MM.1S (cell line): ENCODE measurements at places on chromosomes 5 and 9.

GRCh38 chr9:85158512-85158911 lies 489.0 kb downstream of the NTRK2 start:
- H3K4me1 ChIP-seq, result peaks cover 7% of the 10 kb centered on the region
- H3K4me3 ChIP-seq, result no peak overlapping the region
- no peak overlapping the region for H3K27ac ChIP-seq
- H3K27me3 ChIP-seq, result no peaks in the 10 kb centered on the region

DNA sequence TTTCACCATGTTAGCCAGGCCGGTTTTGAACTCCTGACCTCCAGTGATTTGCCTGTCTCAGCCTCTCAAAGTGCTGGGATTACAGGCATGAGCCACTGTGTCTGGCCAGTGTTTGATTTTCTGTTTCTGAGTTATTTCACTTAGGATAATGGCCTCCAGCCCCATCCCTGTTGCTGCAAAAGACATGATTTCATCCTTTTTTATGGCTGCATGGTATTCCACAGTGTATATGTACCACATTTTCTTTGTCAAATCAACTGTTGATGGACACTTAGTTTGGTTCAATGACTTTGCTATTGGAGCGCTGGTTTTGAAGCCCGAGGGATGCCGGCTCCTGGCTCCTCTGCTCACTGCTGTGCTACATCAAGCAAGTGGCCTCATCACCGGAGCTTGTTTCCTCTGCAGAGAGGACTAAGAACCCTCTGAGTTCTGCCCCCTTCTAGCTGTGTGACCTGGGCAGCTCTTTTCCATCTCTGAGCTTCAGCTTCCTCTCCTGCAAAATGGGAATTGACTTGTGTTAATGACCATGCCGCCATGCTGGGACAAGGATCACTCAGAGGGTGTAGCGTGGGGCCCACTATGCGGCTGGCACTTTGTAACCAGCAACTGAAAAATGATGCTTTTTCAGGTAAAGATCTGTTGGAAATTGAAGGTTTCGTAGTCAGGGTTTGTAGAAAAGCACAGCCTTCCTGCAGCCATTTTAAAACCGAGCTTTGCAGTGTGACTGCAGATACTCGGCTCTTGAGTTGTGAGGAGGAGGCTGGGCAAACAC lies 4.6 kb upstream of the NEURL1B start:
- no peak for DNase-seq
- no peaks in the 10 kb centered on the region for H3K27me3 ChIP-seq
- no peak overlapping the region for H3K27ac ChIP-seq
- peaks cover 27% of the 10 kb centered on the region for H3K4me1 ChIP-seq
- H3K36me3 ChIP-seq, result no peaks in the 10 kb centered on the region

DNA sequence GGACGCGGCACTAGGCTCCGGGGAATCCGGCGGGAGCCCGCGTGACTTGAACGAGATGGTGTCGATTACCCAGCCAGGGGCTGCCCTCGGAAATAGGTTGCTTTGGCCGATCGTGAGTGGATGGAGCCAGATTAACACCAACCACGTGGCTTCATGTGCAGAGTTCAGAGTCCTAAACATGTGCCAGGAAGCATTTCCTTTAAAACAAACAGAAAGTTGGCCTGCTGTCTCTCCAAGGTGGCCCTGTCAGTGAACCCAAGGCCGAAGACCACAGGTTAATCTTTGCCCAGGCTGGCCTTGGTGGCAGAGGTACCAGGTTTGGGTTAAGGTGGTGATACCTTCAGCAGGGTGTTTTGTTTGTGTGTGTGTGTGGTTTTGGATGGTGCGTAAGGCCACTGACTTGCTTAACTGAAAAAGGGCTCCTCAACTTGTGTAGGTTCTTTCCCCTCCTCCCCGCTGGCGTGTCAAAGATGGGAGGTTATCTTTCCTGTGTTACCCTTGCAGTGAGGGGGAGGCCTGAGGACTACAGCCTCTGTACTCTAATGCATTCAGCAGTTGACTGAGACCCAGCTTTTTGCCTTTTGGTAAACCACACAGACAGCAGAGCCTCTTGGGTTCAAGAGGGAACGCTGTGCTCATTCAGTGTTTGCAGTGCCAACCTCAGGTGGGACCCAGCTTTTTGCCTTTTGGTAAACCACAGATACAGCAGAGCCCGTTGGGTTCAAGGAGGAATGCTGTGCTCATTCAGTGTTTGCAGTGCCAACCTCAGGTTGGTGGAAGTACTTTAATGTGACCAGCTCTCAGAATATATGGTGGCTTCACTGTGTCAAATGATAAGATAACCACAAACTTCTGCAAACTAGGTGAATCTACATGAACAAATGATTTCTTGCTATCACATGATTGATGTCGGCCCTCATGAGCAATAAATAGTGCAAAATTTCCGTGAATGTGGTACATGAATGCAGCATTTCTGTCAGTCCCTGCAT lies 1.4 kb downstream of the IQGAP2 start:
- peak overlapping the region; percentile 79 for H3K4me3 ChIP-seq
- H3K36me3 ChIP-seq, result no peaks in the 10 kb centered on the region
- H3K4me1 ChIP-seq, result peaks cover 35% of the 10 kb centered on the region
- DNase-seq, result peak; percentile 79
- H3K27me3 ChIP-seq, result no peaks in the 10 kb centered on the region

GRCh38 chr9:80233906-80234305 lies 662.1 kb downstream of the TLE4 start:
- no peak for DNase-seq
- H3K36me3 ChIP-seq, result no peaks in the 10 kb centered on the region
- H3K4me1 ChIP-seq, result no peaks in the 10 kb centered on the region
- H3K27me3 ChIP-seq, result no peaks in the 10 kb centered on the region
- no peak overlapping the region for H3K27ac ChIP-seq

GRCh38 chr9:90641884-90642487 lies 638 bp downstream of the DIRAS2 start:
- DNase-seq, result no peak
- no peaks in the 10 kb centered on the region for H3K36me3 ChIP-seq
- peak overlapping the region; percentile 50; the same call in 1 of the 2 replicates for H3K27ac ChIP-seq
- peak overlapping the region; percentile 80 for H3K4me3 ChIP-seq
- H3K27me3 ChIP-seq, result no peaks in the 10 kb centered on the region

DNA sequence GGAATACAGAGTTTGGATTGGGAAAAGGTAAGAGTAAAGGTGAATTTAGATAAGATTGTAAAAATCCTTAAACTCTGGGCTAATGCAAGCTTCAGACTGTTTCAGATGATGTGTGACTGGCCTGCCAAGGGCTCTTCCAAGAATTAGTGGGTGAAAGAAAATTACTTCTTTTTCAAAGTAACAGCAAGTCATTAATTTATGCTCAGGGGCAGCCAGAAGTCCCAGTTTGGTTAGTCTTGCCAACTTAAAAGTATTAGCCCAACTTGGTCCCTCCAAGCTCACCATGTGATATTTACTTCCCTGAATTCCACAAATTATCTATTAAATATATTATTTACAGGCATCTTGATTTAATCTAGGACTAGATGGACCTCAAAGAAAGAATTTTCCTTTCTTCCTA lies 947.8 kb downstream of the NR2F1-AS1 start:
- no peaks in the 10 kb centered on the region for H3K27me3 ChIP-seq
- DNase-seq, result no peak
- H3K4me1 ChIP-seq, result peaks cover 15% of the 10 kb centered on the region
- H3K4me3 ChIP-seq, result no peak overlapping the region
- H3K36me3 ChIP-seq, result no peaks in the 10 kb centered on the region

DNA sequence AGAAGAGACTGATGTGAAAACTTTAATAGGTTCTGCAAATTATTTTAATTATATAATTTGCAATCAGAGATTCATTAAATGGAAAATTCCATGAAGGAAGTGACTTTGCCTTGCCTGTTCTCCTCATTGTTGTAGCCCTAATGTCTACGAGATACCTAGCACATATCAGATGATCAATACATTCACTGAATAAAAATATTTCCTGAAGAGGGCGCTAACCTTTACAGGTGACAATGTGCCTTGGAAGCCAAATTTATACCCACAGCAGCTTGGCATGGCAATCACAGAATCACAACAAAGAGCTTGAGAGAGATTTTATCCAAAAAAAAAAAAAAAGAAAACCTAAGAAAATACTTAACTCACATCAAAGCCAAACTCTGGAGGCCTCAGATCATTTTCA lies 17.4 kb downstream of the HAUS6 start:
- no peak overlapping the region for H3K4me3 ChIP-seq
- H3K27ac ChIP-seq, result no peak overlapping the region
- DNase-seq, result no peak
- H3K36me3 ChIP-seq, result no peaks in the 10 kb centered on the region
- H3K27me3 ChIP-seq, result no peaks in the 10 kb centered on the region
- H3K4me1 ChIP-seq, result no peaks in the 10 kb centered on the region

GRCh38 chr5:172579403-172579990 lies 61.6 kb upstream of the NEURL1B start:
- no peaks in the 10 kb centered on the region for H3K4me1 ChIP-seq
- H3K36me3 ChIP-seq, result no peaks in the 10 kb centered on the region
- H3K27ac ChIP-seq, result no peak overlapping the region
- H3K4me3 ChIP-seq, result no peak overlapping the region
- H3K27me3 ChIP-seq, result peaks cover 26% of the 10 kb centered on the region
- DNase-seq, result no peak

DNA sequence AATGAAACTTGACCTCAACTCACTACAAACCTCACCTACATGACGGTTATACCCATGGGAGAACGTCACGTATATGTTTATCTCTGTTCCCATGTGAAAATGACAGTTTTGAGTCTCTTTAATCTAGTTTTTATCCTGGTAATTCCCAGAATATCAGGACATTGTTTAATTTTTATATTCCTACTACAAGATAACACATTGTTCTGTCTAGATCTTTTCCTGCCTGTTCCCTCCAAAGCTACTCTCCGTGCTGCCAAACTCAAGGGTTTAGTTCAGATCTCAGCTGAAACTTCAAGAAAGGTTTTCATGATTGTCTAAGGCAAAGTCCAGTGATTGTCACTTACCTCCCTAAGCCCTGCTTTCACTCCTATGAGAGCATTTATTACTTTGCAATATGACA lies 1159.4 kb upstream of the SEMA6A start:
- no peak overlapping the region for H3K4me3 ChIP-seq
- H3K27me3 ChIP-seq, result no peaks in the 10 kb centered on the region
- no peak for DNase-seq
- H3K27ac ChIP-seq, result no peak overlapping the region
- no peaks in the 10 kb centered on the region for H3K36me3 ChIP-seq

DNA sequence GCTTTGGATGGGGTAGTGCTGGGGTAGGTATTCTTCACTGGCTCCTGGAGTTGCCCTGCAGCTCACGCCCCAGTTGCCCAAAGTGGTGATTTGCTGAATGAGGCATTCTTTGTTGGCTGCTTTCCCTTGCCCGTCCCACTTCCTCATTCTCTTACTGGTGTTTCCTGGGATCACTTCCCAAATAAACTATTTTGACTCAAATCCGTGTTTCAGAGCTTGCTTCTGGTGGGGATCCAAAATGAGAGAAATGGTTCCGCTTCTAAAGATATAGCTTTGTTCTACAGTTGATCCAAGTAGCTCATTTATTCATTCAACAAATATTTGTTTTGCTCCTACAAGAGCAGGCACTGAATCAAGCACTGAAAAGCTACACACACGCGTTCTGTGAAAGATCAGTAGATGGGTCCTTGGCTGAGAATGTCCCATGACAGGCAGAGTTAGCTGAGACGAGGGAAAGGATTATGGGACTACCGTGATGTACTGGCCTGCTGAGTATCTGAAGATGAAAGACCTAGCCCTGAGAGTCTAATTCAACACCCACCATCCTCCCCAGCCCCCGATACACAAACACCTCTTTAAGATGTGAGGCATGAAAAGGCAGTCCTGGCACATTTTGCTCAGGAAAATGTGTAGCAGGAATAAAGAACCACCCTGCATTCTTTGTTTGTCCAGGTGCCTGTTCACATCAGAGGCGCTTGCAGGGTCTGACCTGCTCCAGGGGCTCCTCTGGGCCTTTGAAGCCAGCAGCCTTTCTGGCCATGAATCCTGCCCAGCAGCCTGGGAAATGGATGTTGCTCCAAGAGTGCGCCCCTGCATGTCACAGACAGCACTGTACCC lies 143.1 kb upstream of the RANBP3L start:
- H3K4me3 ChIP-seq, result no peak overlapping the region
- no peaks in the 10 kb centered on the region for H3K4me1 ChIP-seq
- H3K27ac ChIP-seq, result no peak overlapping the region
- no peaks in the 10 kb centered on the region for H3K36me3 ChIP-seq

DNA sequence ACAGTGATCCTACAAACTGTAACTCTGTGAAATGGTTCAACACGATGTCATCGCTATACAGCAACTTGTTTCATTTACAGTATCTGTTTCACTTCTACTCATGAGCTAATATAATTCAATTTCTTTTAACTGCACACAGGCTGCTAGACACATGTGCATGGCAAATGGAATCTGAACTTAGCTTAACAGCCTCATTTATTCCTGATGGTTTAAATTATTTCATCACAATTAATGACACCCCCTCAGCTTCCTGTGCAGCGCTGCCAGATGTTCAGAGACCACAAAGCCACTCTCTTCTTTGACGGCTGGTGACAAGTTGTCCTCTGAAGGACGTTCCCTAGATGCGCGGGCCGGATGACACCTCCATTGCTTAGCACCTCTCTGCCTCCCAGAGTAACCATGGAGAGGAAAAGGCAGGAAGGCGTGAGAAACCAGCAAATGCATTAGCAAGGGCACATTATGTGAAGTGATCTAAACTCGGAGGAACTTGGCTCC lies 191.1 kb downstream of the BNC2 start:
- H3K4me3 ChIP-seq, result no peak overlapping the region
- H3K36me3 ChIP-seq, result no peaks in the 10 kb centered on the region
- no peak for DNase-seq
- H3K27me3 ChIP-seq, result no peaks in the 10 kb centered on the region
- no peak overlapping the region for H3K27ac ChIP-seq

- no peak overlapping the region for H3K27ac ChIP-seq
- DNase-seq, result no peak
- no peaks in the 10 kb centered on the region for H3K36me3 ChIP-seq
These were observed 20.1 kb upstream of the HSPA9 start for GRCh38 chr5:138595180-138595795.

DNA sequence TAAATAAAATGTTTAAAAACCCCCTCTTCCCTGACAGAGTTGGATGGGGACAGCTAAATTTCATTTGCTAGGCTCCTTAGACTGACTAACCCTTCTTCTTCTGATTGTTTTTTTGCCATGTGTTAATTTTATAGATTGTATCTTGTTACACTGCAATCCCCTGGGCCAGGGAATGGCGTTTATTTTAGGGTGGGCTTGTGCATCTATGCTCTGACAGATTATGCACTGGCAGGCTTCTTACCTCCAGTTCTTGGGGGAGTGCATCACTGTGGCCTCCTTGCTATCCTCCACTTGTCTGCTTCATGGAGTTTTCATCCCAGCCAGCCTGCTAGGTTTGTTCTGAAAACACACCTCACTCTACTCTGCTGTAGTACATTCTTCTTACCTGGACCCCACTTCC lies 159.8 kb downstream of the DROSHA start:
- H3K27ac ChIP-seq, result no peak overlapping the region
- H3K36me3 ChIP-seq, result no peaks in the 10 kb centered on the region
- no peak for DNase-seq
- H3K27me3 ChIP-seq, result no peaks in the 10 kb centered on the region

DNA sequence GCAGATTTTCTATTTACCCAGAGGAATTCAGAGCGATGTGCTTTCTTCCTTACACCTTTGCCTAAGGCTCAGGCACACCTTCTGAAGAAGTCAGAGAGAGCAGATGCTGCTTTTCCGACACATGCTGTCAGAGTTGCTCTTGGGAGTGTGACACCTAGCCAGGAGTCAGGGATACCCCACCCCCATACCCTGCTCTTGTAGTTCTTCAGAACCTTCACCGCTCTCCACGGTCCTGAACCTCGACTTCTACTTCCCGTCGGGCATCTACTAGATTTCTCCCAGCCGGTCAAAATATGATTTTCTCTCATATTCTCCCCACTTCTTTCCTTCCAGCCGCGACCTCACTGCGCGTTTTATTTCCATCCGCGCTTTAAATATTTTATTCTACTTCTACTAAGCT lies 1.7 kb downstream of the GRIN3A start:
- no peak overlapping the region for H3K27ac ChIP-seq
- no peak for DNase-seq
- no peaks in the 10 kb centered on the region for H3K4me1 ChIP-seq
- no peak overlapping the region for H3K4me3 ChIP-seq
